ENCODE measurements at places on chromosomes 1 and 21.

GRCh38 chr21:43758811-43759210 lies 17.3 kb downstream of the CSTB start:
- DNase-seq: no peak

DNA sequence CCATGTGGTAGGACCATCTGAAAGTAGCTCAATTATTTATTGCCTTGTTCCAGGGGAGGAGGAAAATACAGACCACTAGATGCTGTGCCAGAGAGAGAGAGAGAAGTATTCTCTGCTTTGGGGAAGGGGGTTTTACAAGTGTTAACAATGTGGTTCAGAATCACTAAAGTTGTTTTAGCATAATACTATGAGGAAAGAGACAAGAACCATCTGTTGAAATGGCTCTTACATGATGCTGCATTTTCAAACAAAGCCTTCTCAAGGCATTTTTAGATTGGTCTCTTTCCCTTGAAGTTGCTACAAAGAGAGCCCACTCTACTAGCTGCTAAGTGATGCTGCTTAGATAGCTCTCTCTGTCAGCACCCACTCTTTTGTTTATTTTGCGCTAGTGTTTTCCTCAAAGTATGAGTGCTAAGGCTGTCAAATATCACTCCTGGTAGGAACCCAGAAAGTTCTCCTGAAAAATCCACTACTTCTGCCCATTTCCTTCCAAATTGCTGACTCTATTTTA lies 255.1 kb downstream of the NFIA start:
- no peak for DNase-seq

DNA sequence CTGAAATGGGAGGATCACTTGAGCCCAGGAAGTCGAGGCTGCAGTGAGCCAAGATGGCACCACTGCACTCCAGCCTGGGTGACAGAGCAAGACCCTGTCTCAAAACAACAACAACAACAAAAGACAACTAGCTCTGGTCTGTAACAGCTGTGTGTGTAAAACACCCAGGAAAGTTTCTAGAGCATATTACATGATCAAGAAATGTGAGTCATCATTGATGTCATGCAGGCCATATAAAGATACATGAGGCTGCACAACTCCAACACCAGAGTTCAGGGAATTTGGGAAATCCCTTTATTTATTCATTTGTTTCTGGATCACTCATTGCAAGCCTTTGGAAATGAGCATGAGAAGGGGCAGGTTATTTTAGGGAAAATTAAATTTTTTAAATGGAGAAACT lies 50.3 kb upstream of the CTPS1 start:
- DNase-seq: no peak

DNA sequence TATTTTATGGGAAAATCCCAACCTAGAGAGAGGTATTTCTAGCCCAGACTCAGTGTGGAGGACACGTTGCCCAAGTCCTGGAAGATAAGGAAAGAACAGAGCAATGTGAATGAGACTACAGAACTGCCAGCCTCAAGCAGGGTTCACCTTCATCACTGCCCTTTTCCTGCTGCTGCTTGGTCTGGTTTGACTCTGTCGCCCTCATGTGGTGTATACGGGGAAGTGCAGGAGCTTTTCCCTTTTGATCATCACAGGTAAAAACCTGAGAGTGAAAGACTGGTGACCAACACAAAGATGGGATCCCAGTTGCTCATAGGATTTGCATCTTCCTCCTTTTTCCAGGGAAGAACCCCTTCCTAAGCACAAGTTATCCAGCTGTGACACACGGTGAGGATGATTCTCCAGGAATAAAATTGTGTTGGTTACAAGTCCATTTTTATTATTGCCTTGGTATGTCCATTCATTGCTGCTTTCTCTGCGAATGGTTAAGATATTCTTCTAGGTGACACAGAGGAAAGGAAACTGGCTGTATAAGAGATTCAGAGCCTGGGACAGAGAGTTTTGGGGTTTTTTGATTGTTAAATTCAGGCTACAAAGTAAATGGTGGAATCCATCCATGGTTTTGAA lies 89.5 kb upstream of the CD53 start:
- DNase-seq: peak; percentile 82
